Stimulated activated naive CD8-positive, alpha-beta T cell treated with anti-CD3 and anti-CD28 coated beads, Interleukin-15, amount 100 ng/mL, for 72 hours (primary cell): ENCODE measurements at places on chromosomes 11 and 22.

DNA sequence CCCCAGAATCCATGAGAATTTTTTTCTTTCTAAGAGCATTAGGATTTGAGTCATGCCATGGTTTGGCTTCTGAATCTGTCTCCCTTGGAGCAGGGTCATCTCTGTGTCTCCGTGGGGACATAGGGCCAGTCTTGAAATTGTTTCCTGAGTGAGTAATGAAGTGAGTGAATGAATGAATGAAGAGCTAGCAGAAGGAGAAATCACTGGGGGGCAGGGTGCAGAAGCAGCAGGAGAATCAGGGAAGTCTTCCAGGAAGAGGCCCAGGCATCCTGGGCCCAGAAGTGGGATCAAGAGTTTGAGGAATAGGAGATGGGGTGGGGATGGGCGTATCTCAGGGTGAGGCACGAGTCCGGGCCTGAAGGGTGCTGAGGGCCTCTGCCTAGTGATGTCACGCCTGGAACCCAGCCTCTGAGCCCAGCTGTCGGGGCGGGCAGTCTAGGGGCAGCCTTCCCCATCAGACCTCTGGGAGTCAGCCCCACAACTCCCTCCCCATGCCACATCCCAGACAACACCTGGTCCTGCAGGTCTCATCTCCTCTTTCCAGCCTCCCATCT, 12.5 kb upstream of the MGAT3 start:
- DNase-seq, result no peak

GRCh38 chr22:24894998-24895397, 51.5 kb downstream of the LHFPL7 start:
- no peak for DNase-seq

GRCh38 chr11:123303924-123304323, 108.9 kb upstream of the CLMP start:
- no peak for DNase-seq

- DNase-seq, result no peak
These were observed 3.1 kb downstream of the HTR3B start for GRCh38 chr11:113907681-113908080.

DNA sequence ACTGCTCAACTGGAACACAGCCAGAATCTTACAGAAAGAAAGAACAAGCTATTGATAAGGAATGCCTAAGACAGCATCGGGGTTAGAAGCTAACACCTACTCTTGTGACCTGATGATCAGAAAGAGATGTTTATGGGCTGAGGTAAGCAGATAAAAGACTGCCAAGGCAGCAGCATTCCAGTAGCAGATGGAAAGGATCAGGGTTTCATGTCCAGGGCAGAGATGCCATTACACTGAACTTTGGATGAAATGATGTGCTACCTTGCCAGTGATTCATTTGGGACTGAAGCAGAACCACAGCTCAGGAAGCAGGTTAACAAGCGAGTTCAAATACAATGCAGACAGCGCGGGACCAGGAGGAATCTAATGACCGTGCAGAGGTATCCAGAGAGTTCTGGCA, 27.1 kb upstream of the APOA1 start:
- DNase-seq, result no peak

DNA sequence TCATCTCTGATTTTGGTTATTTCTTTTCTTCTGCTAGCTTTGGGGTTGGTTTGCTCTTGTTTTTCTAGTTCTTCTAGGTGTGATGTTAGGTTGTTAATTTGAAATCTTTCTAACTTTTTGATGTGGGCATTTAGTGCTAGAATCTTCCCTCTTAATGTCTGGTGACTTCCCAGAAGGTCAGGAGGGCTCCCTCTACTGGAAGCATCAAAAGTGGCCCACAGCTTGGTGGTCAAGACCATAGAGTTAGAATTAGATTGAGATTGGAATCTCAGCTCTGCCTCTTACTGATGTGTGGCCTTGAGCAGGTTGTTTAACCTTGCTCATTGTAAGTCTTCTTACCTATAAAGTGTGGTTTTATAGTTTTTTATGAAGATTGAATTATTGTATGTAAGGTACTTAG, 99.3 kb downstream of the FDX1 start:
- DNase-seq, result no peak
